Hematopoietic multipotent progenitor cell treated with erythropoietin and hydrocortisone succinate and interleukin-3 and kit ligand, for 6 days (in vitro differentiated cells): ENCODE measurements at places on chromosomes 12 and 14.

DNA sequence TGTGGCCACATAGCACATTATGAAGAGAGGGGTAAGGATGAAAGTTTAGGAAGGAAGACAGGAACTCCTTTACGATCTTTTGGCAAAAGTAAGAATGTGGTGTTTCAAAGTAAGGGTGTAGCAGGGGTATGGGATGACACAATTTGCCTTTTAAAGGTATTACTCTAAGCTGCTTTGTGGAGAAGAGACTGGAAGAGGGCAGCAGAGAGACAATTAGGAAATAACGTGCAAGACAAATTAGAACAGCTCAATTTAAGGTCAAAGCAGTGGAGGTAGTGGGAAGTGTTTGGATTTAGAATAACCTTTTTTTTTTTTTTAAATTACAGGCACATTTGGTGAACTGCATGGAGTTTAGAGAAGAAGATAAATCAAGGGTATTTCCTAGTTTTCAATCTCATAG lies 342.6 kb downstream of the NOVA1 start:
- DNase-seq: peak; percentile 11

- no peak for DNase-seq
These were observed 83.7 kb upstream of the IGF1 start for GRCh38 chr12:102564026-102564425.

DNA sequence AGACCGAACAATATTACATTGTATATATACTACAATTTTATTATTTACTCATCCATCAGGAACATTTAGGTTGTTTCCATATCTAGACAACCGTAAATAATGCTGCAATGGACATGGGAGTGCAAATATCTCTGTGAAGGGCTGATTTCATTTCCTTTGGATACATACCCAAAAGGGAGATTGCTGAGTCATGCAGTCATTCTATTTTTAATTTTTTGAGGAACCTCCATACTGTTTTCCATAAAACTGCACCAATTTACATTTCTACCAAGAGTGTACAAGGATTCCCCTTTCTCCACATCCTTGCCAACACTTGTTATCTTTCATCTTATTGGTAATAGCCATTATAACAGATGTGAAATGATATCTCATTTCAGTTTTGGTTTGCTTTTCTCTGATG lies 84.7 kb downstream of the SLC41A2 start:
- DNase-seq: no peak

- no peak for DNase-seq
These were observed 10.0 kb downstream of the SFSWAP start for GRCh38 chr12:131720921-131721320.

DNA sequence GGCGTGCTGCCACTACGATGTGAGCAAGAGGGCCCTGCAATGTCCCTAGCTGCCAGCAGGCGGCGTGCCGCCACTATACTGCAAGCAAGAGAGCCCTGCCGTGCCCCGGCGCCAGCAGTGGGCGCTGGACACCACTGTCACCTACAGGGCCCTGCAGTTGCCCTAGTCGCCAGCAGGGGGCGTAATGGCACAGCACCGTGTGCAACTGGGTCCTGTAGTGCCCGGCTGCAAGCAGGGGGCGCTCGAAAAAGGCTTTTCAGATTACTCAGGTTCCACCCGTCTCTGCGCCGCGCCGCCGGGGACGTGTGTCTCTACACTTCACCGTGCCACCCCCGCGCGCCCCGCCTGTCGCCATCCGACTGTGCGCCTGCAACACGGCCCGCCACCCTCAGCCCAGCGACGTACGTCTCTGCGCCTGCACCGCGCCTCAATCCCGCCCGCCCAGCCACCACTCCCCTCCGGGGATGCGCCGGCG lies 1356.9 kb downstream of the TMEM121 start:
- DNase-seq: peak; percentile 15

DNA sequence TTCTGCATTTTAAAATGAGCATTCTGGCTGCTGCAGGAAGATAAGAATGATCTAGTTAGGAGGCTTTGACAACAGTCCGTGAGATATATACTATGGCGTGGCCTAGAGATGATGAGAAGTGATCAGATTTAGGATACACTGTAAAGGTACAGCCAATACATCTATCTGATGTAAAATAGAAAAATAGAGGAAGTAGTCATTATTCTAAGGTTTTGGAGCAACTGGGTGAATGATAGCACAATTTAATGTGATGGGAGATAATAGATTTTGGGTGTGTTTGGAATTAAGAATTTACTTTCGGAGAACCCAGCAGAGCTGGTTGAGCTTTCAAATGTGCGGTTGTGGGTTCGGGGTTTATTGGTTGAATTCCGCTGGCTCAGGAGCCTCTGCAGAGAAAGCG lies at the start of gene ANP32D:
ANP32D (plus strand) TSS at position 301 of the 400 bp plus-strand sequence. CDS start 106 bp downstream, outside the sequence.
- DNase-seq: no peak

DNA sequence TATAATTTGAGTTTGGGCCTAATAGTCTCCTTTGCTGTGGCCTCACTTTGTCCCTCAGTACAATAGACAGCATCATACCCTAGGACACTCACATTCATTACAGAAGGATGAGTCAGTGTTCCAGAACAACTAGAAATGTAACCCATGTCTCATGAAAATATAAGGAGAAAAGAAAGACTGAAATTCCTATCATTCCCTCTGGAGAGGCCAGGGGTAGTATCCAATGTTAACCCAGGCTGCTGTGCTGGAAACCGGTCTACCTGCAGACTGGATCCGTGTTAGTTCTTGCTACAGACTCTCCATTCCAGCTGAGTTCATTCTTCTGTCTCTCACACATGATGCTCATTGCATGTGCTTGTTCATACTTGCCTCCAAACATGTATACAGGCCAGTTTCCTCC lies 75.8 kb upstream of the HOXC13 start:
- no peak for DNase-seq

GRCh38 chr14:71108398-71109119 lies 201.3 kb downstream of the PCNX1 start:
- no peak for DNase-seq

DNA sequence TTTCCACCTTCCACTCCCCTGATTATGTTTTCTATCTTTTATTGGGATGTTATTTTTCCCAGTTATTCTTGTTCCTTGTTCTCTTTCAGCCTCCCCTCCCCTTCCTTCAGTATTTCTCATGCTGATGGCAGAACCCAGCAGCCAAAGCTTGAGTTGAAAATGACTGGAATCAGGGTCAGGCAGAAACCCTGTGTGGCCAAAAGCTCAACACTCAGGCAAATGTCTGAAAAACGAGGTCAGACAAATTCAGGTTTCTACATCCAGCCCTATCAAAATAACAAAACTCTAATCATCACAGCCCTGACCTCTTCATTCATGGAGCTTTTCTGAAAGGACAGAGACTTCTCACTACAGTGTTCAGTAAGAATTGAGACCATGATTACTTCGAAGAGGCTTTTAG lies 134.6 kb downstream of the PTPRR start:
- no peak for DNase-seq

- no peak for DNase-seq
These were observed 588 bp downstream of the PIK3C2G start for GRCh38 chr12:18261906-18262305.

DNA sequence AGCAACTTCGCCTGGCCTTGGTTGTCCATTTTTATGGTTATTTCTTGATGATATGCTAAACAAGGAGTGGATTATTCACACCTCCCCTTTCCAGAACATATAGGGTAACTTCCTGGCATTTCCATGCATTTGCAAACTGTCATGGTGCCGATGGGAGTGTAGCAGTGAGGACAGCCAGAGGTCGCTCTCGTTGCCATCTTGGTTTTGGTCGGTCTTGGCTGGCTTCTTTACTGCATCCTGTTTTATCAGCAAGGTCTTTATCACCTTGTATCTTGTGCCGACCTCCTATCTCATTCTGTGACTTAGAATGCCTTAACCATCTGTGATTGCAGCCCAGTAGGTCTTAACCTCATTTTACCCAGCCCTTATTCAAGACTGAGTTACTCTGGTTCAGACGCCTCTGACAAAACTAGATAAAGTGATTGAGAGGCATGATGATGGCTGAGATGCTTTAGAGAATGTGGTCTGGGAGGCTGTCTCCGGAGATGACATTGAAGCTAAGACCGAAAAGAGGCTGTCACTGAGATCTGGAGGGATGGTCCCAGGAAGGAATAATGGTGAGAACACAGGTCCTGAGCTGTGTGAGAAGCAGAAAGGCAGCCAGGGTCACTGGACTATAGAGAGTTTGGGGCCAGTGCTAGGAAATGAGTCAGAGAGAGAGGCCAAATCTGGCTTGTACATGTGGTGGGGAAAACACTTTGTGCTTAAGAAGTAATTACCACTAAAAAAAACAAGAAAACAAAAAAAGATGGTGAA lies 2.9 kb downstream of the GLT1D1 start:
- DNase-seq: no peak

DNA sequence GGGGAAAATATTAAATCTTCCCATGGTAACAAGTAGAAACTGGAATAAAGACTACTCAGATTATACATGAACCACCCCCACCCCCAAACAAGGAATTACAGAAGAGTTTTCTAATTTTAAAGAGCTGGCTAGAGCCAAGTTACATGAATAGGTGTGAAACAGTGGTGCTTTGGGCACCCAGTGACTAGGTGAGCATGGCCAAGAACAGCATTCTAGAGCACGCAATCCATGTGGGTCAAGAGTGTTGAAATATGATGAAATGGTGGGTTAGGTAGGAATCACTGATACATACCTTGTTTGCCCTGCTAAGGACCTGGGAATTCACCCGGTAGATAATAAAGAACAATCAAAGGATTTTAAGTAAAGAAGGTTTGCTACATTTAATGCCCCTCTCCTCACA lies 118.1 kb upstream of the SLCO1C1 start:
- no peak for DNase-seq

GRCh38 chr14:71467361-71467811 lies 464.8 kb upstream of the RGS6 start:
- no peak for DNase-seq

GRCh38 chr14:90521084-90521929 lies 124.5 kb downstream of the CALM1 start:
- no peak for DNase-seq

DNA sequence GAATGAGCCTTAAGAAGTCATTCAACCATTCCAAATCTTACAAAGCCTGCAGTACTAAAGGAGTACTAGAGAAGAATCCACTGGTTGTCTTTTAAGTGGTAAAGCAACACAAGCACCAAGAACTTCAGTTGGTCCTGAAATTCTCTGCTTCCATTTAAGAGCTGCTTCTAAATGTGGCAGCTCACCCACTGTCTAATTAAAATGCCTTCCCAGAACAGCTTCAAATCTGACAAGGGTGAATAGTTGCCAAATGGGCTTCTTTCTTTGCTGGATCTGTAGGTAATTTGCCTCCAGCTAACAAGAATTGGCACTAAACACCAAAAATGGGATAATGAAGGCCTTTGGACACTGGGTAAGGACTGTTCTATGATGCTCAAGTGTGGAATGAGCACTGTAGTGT lies 72.2 kb upstream of the NAP1L1 start:
- no peak for DNase-seq

DNA sequence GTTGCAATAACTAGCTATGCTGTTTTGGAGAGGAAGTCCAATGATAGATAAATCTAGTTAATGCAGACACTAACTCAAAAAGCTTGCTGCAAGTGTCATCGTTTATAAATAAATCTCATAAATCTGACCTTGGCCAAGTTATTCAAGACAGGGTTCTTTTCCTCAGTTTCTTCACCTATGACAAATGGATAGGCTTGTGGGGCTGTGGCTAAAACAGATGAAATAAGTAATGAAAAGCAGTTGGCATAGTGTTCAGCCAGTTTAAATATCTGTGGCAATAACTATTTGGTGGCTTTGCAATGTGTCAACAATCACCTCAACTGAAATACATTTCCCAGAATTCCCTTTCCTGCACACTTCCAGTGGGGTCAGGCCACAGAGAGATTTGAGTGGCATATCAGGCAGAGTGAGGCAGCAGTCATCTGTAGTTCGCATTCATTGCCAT lies 169.9 kb downstream of the DYRK2 start:
- no peak for DNase-seq
